GM04503 (cell line): ENCODE measurements at places on chromosomes 16 and 17.

DNA sequence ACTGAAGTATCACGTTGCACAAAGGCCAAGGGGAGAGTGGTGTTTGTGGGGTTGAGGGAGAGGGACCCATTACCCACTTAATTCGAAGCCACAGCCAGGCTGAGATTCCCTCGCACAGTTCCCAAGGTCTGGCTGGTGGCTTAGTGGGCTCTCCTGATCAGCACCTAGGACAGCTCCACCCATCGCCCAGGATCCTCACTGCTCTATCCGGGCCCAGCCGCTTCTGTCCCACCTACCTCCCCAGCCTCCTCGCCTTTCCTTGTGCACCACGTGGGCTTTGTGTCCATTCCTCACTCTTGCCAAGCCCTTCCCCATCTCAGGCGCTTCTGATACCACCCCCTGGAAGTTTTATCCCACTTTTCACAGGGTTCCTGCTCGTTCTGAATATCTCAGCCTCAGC, 163.5 kb downstream of the CCT6B start:
- no peak for DNase-seq

GRCh38 chr16:80570106-80570478, 29.3 kb downstream of the DYNLRB2 start:
- no peak for DNase-seq

DNA sequence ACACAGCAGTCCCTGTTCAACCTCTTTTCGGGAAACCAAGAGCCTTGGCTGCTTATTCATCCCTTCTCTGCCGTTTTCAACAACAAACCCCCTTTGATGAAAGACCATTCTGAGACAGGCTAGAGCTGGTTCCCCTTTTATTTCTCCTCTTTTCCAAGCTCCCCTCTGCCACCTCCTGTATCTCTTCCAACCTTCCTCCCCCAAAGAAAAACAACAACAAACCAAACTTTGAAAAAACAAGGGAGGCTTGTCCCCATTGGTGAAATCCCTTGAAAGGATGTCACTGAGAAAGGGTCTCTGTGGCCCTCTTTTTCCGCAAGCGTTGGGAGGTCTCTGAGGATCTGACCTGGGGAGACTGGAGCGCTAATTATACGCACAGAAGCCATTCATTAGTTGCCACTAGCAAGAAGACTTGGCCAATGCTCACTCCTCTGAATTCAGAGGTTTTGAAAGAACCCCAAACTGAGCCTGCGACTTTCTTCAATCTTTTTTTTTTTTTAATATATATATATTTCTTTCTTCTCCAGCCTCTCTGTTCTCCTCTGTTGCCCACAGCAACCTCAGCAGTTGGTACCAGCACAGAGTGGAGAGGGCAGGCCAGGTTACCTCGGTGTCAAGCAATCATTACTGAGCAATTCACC, 101.4 kb downstream of the PITPNC1 start:
- DNase-seq: no peak

- DNase-seq: no peak
Observed at GRCh38 chr16:56191156-56191815, at the start of gene GNAO1. Gene GNAO1, plus strand, starts transcription at chr16:56191489. Its CDS starts 747 bp downstream, at chr16:56192236.

DNA sequence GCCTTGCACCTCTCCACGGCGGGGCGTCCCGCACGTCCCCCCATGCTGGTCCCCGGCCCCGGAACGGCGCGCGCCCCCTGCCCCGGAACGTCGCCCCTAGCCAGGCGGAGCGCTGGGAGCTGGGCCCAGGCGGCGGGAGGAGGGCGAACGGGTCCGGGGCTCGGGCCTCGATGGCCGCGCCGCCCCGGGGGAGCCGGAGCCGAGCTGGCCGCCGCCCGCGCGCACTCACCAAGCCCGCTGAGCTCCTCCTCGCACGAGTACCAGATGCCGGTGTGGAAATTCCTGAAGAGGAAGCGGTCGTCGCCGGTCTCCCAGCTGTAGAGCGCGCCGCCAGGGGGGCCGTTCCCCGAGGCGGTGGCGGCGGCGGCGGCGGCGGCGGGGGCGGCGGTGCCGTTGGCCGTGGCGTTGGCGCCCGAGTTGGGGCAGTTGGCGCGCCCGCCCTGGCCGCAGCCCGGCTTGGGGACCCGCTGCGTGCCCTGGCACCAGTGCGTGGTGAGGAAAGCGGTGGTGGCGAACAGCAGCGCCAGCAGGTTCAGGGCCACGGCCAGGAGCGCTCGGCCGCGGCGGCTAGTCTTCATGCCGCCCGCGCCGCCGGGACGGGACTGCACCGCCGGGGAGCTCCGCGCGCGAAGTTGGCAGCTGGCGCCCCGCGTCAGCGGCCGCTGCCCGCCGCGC, 530 bp downstream of the GSG1L start:
- no peak for DNase-seq
